Stimulated activated CD4-positive, alpha-beta T cell treated with anti-CD3 and anti-CD28 coated beads, Interleukin-1b, Interleukin-23, amount 100 ng/mL, for 1 hour (primary cell): ENCODE measurements at places on chromosomes 3 and 15.

DNA sequence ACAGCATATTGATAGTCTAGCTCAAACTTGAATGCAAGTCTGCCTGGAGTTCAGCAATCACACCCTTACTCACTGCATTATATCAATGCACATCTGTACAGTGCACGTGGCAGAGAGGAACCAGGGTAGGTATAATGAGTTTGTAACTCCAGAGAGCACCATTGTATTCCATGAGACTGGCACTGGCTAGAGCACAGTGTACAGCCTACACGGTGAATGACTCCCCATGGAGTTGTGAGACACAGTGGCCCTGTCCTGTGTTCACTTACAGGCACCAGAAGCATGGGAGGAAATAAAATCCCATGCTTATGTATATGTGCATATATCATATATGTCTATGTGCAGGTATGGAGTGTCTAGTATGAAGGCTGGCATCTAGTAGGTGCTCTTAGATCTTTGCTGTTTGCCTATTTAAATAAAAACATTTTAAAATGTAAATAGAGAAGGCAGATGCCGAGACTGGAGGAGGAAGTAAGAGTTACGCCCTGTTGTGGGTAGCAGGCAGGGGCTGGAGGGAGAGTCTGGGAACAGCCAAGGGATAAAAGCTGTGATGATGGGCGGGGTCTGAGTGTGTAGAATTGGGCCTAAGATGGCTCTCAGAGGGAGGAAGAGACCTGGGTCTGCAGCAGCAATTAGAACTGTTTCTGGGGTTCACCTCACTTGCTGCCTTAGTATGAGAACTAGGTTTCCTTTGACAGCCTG lies 360.7 kb upstream of the ICE2 start:
- no peak for DNase-seq

DNA sequence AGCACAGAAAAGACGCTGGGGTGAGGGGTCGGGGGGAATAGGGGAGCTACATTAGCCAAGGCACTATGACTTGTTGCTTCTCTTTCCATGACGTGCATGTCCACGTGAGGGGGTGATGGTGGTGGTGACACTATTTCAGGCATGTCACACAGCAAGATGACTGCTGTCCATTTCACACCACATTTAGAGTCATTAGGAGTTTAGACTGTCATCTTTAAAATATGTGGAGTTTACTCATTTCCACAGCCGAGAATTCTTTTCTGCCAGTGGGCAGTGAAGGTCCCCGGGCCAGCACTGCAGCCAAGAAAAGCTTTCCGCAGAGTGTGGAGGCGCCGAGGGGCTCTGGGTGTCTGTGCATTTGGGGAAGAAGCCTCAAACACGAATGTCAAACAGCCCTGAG lies 954 bp upstream of the DGKG start:
- DNase-seq: no peak

DNA sequence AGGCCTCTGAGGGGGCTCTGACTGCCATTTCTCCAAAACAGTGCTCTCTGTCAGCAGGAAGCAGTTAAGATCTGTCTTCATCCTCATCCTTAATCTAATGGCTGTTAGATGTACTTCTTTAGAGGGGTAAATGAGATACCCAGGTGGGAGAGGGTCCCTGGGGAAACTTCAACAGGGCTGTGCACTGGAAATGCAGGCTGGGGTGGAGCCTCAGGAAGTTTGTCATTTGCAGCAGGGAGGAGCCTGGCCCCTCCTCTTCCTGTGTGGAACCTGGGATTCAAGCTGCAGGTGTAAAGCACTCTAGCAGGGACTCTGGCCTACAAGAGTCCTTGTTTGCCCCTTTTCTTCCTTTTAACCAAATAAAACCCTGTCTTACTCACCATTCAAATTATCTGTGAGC lies 1173.6 kb downstream of the OTOL1 start:
- DNase-seq: no peak

DNA sequence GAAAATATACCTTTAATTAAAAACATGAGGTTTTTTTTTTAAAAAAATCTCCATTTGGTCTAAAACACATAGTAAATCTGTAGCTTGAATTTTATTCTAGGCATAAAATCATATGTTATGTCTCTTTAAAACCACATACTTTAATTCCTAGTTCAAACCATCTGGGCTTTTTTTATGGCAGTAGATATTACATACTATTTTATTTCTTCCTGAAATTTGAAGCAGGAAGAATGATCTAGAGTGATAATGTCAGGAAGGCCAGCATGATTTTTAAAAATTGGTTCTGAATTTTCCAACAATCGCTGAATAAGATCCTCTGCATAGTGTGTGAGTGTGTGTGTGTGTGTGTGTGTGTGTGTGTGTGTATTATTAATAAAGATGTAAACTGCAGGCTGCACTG lies 420.3 kb downstream of the NAALADL2 start:
- DNase-seq: no peak

- peak; percentile 79 for DNase-seq
These were observed at the start of the genes MST1 and RNF123 for GRCh38 chr3:49689046-49689907. TSS of gene MST1 (minus strand) at chr3:49689474. CDS start at chr3:49688691, 783 bp downstream. TSS of gene RNF123 (plus strand) at chr3:49689557. CDS start at chr3:49691166, 1,609 bp downstream.
